ENCODE measurements at places on chromosomes 5 and 9. TPM values are rescaled to one million over a fixed set of nuclear protein-coding genes. Genes with fewer than 3 reads are reported as not detected.

- no peak for DNase-seq
Measured at GRCh38 chr5:83011985-83012384, 65.2 kb downstream of the TMEM167A start.

- peak; percentile 69 for DNase-seq
Measured at GRCh38 chr5:14445576-14446290, 135.9 kb upstream of the OTULINL start.

DNA sequence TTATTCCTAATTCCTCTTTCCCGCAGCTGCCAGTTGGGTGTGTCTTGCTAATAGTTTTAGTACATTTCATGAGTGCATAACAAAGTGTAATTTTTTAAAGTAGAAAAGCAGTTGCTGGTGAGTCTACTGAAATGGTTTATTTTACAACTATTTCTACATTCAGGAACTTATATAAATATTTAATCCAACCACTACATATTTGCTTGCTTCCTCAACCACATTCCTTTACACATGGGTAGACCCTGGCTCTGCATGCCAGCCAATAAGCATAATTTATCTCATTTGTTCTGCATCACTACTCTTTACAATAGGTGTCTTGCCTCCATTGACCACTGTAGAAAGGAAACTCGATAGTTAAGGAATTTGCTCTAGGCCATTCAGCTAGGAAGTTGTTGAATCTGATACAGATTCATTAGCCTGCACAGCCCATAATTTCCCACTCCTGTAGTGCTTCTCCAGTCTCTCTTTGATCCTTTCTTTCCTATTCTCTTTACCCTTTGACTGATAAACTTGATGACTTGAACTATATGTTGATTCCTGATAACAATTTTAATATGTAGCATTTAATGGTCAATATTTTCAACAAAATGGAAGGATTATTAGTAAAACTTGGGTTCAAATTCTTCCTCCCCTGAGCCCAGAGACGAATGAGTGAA is 342.5 kb upstream of the ACTBL2 start:
- DNase-seq, result no peak

Gene ZNF879
- polyA plus RNA-seq, result 1.9 TPM

GRCh38 chr9:35974800-35975199 is 16.8 kb upstream of the OR2S2 start:
- DNase-seq, result no peak
